Natural killer cell (primary cell): ENCODE measurements at places on chromosomes 7 and 10. TPM values are rescaled to one million over a fixed set of nuclear protein-coding genes. Genes with fewer than 3 reads are reported as not detected.

GRCh38 chr7:67900456-67900855, 903.8 kb downstream of the TYW1 start:
- no peak overlapping the region for H3K27ac ChIP-seq
- DNase-seq: no peak
- H3K27me3 ChIP-seq: no peaks in the 10 kb centered on the region
- H3K4me1 ChIP-seq: no peaks in the 10 kb centered on the region

DNA sequence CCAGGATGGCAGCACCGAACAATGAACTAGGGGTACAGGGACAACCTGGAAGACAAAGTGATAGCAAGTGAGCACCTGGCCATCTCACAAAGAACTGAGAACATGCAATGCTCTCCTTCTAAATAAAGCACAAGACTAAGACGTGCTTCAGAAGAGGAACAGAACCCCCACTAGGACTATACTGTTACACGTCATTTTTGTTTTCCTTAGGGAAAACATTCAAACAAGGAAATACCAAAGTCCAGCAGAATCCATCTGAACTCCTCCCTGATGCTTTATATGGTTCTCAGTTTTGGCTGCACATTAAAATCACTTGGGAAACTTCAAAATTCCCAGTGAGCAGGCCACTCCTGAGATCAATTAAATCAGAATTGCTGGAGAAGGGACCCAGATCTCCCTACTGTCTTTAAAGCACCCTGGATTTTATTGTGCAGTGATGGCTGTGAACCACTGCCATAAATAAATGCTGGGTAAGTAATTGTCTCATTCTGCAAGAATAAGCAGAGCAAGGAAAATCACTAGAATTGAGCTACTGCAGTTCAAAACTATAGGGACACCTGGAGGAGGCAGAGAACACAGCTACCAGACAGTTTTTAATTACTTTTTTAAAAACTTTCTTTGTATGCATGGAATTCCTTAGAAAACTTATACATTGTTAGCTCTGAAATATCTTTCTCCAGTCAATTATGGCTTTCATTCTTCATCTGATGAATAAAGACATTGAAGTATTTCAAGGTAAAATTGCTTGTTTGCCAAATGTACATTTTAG, 866.5 kb upstream of the GHITM start:
- DNase-seq: no peak
- no peaks in the 10 kb centered on the region for H3K27me3 ChIP-seq
- H3K4me1 ChIP-seq: no peaks in the 10 kb centered on the region

DNA sequence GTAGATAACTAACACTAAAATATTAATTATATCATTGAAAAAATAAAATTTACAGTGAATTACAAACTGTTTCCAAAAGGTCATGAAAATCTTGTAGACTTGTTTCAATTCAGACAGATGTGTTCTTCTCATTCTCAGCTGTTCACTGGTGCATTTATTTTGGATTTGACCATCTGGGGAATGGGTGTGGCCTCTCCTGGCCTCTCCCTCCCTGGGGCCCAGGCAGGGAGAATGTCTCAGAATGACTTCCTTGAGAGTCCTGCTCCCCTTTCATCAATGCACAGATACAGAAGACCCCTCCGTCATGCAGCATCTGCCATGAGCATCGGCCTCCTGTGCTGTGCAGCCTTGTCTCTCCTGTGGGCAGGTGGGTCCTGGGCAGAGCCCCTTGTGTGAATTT, 192.8 kb upstream of the PRSS58 start:
- H3K36me3 ChIP-seq: no peaks in the 10 kb centered on the region
- no peak overlapping the region for H3K27ac ChIP-seq
- H3K4me1 ChIP-seq: no peaks in the 10 kb centered on the region
- H3K27me3 ChIP-seq: no peaks in the 10 kb centered on the region
- no peak for DNase-seq

GRCh38 chr10:43075612-43076003, 1.3 kb upstream of the RET start:
- peaks cover 9% of the 10 kb centered on the region for H3K4me1 ChIP-seq
- no peak overlapping the region for H3K4me3 ChIP-seq
- no peak overlapping the region for H3K27ac ChIP-seq
- no peak for DNase-seq
- H3K27me3 ChIP-seq: peaks cover 8% of the 10 kb centered on the region
- H3K36me3 ChIP-seq: no peaks in the 10 kb centered on the region

Gene LBX1
- not detected for total RNA-seq

DNA sequence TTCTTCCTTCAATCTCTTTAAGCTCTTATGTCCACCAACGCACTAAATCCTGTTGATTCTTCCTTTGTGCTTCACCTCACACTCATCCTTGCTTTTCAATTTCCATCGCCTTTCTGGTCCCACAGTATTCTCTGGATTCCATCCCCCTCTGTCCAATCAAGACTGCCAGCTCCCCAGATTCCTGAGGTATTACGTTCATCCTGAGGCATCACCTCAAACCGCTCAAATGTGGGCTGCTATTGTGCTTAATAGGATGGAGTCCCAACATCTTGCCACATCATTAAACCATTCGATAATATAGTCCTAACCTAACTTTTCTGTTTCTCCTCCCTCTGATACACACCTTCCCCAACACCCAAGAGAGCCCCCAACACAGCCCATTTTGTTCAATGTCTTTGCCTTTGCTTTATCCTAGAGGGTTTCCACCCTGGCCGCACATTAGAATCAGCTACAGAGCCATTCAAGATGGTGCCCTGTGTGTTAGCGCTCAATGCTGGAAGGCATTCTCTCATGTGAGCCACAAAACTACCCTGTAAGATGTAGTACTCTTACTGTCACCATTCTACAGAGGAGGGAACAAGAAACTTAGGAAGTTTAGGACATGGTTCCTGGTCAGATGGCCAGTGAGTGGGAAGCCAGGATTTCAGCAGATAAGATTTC, 79.5 kb upstream of the LEP start:
- DNase-seq: no peak
- no peaks in the 10 kb centered on the region for H3K36me3 ChIP-seq
- no peak overlapping the region for H3K4me3 ChIP-seq

Gene FAS
- total RNA-seq: 17.3 TPM

DNA sequence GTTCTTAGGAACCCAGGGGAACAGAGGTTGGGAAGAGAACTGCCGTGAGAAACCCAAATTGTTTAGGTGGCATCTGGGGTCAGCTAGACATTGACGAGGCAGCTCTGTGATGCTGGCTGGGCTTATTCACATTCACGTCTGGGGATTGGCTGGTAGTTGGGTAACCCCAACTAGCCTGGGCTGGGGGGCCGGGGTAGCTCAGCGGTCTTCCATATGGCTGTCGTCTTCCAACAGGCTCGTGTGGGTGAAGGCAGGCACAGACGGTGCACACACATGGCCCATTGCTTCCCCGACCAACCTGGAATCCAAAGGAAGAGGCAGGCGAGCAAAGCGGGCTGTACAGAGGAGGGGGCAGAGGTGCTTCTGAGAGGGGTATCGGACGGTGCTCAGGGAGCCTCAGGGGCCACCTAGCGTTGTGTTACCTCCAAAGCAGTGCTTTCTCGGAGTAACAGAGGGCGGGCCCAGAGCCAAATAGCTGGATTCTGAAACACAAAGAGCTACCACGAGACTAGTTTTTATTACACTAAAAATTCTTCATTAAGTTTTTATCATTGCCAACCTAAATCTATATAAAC, 34.5 kb downstream of the MKI67 start:
- H3K4me1 ChIP-seq: peaks cover 19% of the 10 kb centered on the region
- no peaks in the 10 kb centered on the region for H3K27me3 ChIP-seq
- DNase-seq: no peak

Gene PHKG1
- total RNA-seq: 5.6 TPM

- H3K27ac ChIP-seq: no peak overlapping the region
- peaks cover 5% of the 10 kb centered on the region for H3K36me3 ChIP-seq
- no peak for DNase-seq
- H3K27me3 ChIP-seq: no peaks in the 10 kb centered on the region
- no peak overlapping the region for H3K4me3 ChIP-seq
- no peaks in the 10 kb centered on the region for H3K4me1 ChIP-seq
Observed at GRCh38 chr7:148830897-148831692, 53.0 kb downstream of the EZH2 start.

DNA sequence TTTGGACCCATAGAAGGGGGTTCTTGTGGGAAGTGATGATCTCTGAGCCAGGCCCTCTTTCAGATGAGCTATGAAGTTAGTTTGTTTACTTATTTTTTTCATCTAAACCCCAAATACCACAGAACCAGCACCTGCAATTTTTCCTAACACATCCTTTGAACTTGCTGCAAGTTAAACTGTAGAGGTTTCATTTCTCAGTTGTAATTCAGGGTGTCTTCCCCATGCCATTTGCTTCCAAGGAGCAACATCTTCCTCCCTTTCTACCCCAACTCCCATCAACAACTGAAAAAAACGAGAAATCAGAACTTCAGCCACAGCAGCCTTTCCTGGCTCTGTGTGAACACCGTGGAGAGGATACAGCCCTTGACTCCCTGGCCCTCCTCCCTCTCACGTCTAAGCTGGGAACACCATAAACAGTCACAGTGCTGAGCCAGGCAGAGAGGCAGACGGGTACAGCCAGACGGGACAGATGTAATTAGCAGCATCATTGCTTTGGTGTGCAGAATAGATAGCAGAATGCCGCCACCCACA, 63.6 kb downstream of the RGS10 start:
- H3K4me1 ChIP-seq: peaks cover 18% of the 10 kb centered on the region
- no peaks in the 10 kb centered on the region for H3K27me3 ChIP-seq
- H3K27ac ChIP-seq: peak overlapping the region; percentile 4

Gene IKZF1
- 294 TPM for total RNA-seq

Gene PRPS1L1
- not detected for total RNA-seq

DNA sequence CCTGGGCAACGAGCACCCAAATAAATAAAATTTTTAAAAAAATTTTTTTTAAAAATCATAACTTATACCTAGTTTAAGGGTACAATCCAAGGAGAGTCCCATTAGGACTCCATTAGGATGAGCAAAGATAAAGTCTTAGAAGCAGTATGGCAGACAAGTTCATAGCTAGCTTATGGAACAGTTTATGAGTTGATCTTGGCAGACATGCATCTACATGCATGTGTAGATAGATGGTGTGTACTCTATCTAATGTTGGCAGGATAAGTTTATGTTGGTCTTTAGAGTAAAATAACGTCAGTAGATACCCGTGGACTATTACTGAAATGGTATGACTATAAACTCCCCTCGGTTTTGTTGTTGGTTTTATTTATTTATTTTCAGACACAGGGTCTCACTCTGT, 40.2 kb downstream of the NSUN6 start:
- H3K27me3 ChIP-seq: no peaks in the 10 kb centered on the region
- DNase-seq: no peak
- H3K4me1 ChIP-seq: no peaks in the 10 kb centered on the region
- no peak overlapping the region for H3K4me3 ChIP-seq

Gene PDE6C
- total RNA-seq: not detected

GRCh38 chr7:94632338-94633013, 23.5 kb downstream of the SGCE start:
- no peaks in the 10 kb centered on the region for H3K36me3 ChIP-seq
- no peak for DNase-seq
- no peak overlapping the region for H3K4me3 ChIP-seq
- H3K27ac ChIP-seq: no peak overlapping the region

GRCh38 chr10:103983367-103983911, 16.5 kb downstream of the SLK start:
- H3K4me1 ChIP-seq: peaks cover 20% of the 10 kb centered on the region
- H3K36me3 ChIP-seq: no peaks in the 10 kb centered on the region
- no peak overlapping the region for H3K4me3 ChIP-seq
- peak overlapping the region; percentile 46 for H3K27ac ChIP-seq

Gene STAMBPL1
- 30.3 TPM for total RNA-seq

GRCh38 chr7:30214651-30215137, 69.7 kb upstream of the ZNRF2 start:
- H3K36me3 ChIP-seq: no peaks in the 10 kb centered on the region
- no peaks in the 10 kb centered on the region for H3K27me3 ChIP-seq
- H3K4me3 ChIP-seq: no peak overlapping the region
- H3K4me1 ChIP-seq: peaks cover 4% of the 10 kb centered on the region
